ENCODE measurements at places on chromosomes 3 and 15.
A peak's percentile ranks its signal among the peaks of the same experiment; 100 is the strongest.

GRCh38 chr15:83106994-83107840 is at the start of gene TM6SF1:
Gene TM6SF1, plus strand, starts transcription at chr15:83107645. Its CDS starts 36 bp downstream, at chr15:83107681.
- DNase-seq: no peak

DNA sequence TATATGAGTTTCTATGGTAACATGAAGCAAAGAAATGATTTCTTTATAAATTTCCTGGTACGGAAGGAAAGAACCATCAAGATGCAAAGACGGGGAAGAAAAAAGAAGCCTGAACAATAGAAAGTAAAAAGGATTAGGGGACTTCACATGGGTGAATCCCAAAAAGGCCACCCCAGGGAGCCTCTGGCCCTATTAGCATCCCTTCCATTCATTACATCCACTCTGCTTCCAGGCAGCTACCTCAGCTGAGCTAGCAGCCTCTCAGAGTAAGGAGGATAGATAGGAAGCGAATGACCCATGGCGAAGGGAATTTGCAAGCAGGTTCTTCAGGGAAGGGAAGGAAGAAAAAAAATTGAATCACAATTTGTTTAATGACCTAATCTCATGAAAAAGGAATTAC is 81.6 kb downstream of the GABRB3 start:
- no peak for DNase-seq

DNA sequence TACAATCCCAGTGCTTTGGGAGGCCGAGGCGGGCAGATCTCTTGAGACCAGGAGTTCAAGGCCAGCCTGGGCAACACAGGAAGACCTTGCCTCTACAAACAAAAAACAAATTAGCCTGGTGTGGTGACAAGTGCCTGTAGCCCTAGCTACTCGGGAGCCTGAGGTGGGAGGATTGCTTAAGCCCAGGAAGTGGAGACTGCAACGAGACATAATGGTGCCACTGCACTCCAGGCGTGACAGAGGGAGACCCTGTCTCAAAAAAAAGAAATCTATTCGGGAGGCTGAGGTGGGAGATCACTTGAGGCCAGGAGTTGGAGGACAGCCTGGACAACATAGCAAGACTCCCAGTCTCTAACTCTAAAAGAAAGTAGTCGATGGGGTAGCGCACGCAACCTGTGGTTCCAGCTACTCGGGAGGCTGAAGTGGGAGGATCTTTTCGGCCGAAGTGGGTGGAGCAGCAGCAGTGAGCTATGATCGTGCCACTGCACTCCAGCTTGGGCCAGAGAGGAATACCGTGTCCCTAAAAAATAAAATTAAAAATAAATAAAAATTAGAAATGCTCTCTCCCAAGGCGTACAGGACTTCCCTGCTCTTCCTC is 775 bp downstream of the C3orf33 start:
- no peak for DNase-seq

- DNase-seq: no peak
Observed at GRCh38 chr15:69718916-69719315, 266.3 kb downstream of the RPLP1 start.

- DNase-seq: no peak
Observed at GRCh38 chr3:149575213-149575960, 82.4 kb downstream of the WWTR1 start.

- no peak for DNase-seq
Observed at GRCh38 chr3:76367281-76367680, 581.9 kb upstream of the ZNF717 start.

- DNase-seq: no peak
Observed at GRCh38 chr3:127779747-127780146, 42.6 kb downstream of the MGLL start.

DNA sequence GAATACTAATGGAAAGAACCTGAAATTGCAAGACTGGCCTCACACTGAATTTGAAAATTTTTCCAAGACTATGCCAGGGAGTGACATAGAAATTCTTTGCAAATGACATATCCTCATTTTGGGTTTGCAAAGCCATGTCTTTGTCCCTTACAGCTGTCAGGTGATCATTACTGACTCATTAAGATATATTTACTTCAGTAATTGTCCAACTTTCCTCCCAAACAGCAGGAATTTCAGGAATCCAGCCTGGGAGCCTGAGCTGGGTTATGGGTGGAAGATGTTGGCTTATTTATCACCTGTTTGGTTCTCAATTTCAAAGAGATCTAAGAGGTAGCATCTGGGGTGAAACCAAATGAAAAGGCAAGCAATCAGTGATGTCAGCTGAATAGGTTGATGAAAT is 111.6 kb upstream of the ACP3 start:
- no peak for DNase-seq

GRCh38 chr3:12994607-12995388 is 78.4 kb downstream of the IQSEC1 start:
- peak; percentile 77 for DNase-seq

DNA sequence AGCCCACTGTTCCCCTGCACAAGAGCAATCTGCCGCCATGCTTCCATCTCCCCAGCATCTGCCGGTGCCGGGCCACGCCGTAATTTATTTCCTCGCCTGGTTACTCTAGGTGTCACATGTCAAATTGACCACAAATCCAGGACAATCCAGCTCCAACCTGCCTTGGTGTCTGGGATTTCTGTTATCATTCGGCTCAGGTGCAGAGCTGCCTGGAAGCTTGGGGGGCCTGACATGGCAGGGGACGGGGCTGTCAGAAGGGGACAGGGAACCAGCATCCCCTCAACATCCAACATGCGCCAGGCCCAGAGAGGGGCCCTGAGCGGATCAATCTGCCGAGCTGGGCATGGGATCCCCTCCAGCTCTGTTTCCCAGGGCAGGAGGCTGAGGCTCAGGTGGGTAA is 47.9 kb downstream of the HMCES start:
- no peak for DNase-seq

DNA sequence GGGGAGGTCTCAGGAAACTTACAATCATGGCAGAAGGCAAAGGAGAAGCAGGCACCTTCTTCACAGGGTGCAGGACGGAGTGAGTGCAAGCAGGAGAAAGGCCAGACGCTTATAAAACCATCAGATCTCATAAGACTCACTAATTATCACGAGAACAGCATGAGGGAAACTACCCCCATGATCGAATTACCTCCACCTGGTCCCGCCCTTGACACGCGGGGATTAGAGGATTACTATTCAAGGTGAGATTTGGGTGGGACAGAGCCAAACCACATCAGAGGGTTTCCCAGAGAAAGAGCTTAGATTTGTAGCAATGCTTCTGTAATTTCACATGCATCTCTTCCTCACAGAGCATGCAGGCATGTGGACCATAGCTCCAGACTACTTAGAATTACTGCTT is 615.7 kb upstream of the UBE2E2 start:
- no peak for DNase-seq

DNA sequence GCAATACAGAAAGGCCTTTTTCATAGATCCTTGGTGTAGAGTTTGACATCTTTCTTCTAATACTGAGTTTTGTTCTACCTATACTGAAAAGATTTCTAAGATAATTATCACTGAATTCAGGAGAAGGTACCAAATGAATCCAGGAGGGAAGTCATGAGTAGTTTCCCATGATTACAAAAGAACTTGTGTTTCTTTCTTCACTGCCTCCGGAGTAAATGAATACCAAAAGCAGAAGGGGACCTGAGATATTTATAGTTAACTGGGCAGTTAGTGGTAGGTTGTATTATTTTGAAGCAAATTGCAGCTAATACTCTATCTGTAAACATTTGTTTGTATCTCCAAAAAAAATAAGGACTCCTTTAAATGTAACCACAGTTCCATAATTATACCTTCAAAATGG is 175.4 kb downstream of the SUCNR1 start:
- no peak for DNase-seq

DNA sequence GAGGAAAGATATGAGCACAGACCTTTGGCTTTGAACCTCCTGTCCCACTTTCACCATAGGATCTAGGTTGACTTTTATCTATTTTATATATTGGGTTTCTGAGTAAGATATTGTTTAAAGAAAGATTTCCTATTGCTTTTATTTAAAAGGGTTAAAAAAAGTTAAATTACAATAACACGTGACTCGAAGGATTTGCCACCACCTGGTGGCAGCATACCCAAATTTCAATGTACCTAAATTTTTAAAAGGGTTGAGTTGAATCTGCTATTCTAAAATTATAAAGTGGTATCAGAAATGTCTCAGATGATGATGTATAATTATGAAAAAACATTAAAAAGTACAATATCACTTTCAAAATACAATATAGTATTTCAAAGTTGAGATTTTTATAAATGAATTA is 368.4 kb downstream of the MECOM start:
- no peak for DNase-seq

- no peak for DNase-seq
Observed at GRCh38 chr3:146187334-146187950, 26.5 kb upstream of the PLOD2 start.

DNA sequence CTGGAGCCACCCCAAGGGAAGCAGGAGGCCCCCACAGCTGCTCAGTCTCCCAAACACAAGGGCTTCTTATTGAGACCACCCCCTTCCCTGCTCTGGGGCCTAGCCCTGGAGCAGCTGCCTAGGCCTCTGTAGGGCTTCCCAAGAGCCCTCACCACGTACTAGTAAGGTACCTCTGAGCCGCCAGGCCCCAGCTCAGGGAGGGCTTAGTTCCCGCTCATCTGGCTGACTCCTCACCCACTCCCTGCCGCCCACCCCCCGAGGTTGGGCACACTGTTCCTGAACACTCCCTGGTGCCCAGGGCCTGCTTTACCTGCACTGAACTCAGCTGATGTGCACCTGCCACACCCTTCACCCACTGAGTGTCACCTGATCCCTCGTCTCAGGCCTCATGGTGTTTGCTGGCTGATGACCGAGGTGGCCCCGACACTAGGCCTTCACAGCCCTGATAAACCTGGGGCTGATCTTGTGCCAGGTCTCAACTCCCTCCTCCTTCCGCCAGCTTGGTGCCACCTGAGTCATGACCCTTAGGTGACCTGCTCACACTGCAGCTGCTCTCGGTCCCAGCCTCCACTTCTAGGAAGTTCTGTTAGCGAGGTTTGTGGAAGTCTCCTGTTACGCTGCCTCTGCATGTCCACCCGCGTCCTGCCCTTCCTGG is 18.0 kb upstream of the SPTBN5 start:
- DNase-seq: no peak

DNA sequence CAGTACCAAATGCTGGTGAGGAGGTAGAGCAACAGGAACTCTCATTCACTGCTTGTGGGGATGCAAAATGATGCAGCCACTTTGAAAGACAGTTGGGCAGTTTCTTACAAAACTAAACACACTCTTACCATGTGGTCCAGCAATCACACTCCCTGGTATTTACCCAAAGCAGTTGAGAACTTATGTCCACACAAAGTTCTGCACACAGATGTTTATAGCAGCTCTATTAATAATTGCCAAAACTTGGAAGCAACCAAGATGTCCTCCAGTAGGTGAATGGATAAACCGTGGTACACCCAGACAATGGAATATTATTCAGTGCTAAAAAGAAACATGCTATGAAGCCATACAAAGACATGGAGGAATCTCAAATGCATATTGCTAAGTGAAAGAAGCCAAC is 139.1 kb upstream of the SLC6A11 start:
- DNase-seq: no peak

- no peak for DNase-seq
Observed at GRCh38 chr3:107806536-107806935, 283.8 kb downstream of the BBX start.

DNA sequence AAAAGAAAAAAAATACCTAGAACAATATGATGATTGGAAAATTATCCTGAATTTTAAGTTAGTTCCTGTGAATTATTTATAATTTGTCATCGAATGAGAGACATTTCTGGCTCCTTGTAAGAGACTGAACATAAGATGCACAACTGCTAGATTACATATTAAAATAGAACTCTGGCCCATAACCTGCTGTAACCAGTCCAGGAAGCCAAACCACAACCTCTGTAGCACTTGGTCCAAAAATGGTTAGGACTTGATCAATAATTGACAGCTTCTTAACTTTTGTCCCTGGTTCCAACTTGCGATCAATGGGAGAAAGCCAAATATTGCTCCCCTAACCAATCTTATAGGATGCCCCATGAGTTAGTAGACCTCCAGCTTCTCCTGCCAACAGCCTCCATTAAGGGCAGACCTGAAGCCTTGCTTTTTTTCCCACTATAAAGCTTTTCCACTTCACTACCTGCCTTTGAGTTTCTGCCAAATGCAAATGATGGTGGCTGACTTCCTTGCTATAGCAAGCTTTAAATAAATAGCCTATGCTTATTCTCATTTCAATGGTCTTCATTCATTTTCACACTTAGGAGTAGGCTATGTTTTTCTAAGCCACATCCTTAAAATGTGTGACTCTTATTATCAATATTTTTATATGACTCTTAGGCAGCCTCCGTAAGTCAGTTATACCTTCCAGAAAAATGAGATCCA is 224.0 kb upstream of the ARHGEF26 start:
- DNase-seq: no peak

DNA sequence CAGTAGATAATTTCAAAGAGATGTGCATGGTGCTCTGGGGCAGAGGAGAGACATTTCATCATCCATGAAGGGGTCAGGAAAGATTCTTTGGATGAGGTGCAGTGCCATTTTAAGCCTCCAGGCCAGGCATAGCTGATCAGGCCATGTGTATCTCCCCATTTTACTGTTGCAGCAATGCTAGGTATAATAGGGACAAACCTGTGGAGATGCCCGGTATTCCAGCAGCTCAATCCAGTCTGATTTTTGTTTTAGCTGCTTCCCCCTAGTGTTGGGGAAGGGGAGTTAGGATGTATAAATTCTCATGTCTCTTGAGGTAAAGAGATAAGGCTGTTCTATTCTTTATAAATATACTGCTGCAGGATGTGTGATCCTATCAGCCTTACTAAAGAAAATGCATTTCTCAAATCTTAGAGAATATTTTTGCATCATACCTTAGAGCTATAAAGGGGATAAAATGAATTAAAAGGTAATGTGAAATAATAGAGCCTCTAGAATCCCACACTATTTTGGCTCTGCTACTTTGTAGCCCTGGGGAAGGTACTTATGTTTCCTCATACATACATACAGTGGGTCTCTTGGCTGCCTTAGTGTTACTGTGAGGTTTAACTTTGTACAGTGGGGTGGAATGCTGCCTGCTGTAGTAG is 5.2 kb downstream of the CDV3 start:
- no peak for DNase-seq

- DNase-seq: no peak
Observed at GRCh38 chr3:192366916-192367315, 360.4 kb downstream of the FGF12 start.

DNA sequence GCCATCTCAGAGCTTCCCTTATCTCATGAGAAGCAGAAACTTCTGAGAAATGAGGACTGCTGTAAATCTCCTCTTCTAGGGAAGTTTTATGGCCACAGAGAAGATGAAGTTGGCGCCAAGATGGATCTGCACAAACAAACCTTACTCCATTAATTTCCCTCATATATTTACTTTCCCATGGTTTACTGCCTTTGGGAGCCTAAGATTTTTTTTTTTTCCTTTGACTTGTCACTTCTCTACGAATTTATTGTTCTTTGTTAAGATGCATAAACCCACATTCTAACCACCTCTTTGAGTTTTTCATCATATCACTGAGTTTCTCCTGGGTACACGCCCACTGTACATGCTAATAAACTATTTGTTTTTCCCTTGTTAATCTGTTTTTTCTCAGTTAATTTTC is 21.5 kb upstream of the NPTN start:
- no peak for DNase-seq

GRCh38 chr3:141246224-141246957 is 14.8 kb downstream of the PXYLP1 start:
- no peak for DNase-seq

Data from T-cell (primary cell).